Dermis microvascular lymphatic vessel endothelial cell (primary cell): ENCODE measurements at places on chromosomes 4 and X.
A peak's percentile ranks its signal among the peaks of the same experiment; 100 is the strongest.

GRCh38 chr4:53586121-53586816 is 5.0 kb downstream of the LNX1 start:
- DNase-seq, result no peak

GRCh38 chrX:6852869-6853268 is 294.6 kb upstream of the STS start:
- DNase-seq, result no peak

DNA sequence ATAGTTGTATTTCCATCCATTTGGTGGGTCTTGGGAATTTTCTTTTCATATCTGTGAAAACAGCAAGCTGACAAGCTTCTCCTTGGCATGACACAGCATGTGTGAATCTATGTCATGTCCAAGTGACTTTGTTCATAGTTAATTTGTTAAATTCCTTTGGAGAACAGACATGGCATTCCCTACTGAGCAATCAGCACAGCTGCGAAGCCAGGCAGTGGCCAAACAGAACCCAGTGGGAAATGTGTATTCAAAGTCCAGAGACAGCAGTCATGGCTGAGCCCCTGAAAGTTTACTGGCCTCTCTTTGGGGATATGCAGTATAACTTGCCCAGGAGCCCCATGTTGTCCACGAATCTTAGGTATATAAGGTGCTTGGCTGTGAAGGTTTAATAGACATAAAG is 474.7 kb downstream of the NKX6-1 start:
- no peak for DNase-seq

DNA sequence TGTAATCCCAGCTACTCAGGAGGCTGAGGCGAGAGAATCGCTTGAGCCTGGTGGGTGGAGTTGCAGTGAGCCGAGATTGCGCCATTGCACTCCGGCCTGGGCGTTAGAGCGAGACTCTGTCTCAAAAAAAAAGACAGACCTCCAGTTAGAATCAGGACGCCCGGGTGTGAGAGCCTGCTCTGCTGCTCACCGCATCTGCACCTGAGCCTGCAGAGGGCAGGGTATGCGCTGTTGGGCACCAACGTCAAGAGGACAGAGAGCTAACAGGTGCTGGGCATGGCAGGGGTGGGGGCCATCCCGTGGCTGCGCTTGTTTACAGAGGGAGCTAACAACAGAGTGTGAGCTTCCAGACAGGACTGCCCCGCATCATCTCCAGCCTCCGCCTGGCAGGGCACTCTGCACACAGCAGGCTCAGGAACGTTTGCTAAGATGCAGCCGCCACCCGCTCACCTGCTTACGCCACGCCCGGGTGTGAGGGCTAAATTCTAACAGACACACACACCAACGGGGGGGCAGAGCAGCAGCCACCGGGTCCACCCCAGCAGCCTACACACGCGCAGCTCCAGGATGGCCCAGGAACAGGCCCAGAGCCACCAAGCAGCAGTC is 50.0 kb upstream of the CPLX1 start:
- no peak for DNase-seq

DNA sequence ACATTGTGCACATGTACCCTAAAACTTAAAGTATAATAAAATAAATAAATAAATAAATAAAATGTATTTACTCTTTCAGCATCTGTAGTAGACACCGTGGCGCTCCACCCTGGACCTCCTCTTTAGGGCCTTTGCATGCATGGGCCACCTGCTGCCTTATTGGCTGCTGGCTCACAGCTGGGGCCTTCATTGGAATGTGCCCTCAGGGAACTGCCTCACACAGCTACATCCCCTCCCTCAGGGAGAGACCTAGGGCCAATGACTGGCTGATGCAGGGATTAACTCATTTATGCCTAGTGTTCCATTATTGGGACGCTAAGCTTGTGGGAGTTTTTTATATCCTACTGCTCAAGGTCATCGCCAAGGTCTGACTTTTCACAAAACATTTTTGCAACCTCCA is 302.9 kb upstream of the FTHL17 start:
- DNase-seq, result no peak

DNA sequence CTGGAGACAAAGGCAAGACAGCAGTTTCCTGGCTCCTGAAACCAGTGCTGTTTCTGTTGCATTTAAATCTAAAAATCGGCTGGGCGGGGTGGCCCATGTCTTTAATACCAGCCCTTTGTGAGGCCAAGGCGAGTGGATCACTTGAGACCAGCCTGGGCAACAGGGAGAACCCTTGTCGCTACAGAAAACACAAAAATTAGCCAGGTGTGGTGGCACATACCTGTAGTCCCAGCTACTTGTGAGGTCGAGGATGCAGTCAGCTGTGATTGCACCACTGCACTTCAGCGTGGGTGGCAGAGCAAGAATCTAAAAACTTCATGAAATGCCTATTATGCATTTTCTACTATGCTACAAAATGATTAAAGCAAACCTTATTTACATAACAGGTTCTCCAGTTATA is 205.4 kb upstream of the ITM2A start:
- DNase-seq, result no peak

- DNase-seq, result no peak
Observed at GRCh38 chrX:110041980-110042379, 39.1 kb downstream of the TMEM164 start.

- DNase-seq, result peak; percentile 27
Observed at GRCh38 chr4:71713611-71714203, 70.2 kb downstream of the GC start.

DNA sequence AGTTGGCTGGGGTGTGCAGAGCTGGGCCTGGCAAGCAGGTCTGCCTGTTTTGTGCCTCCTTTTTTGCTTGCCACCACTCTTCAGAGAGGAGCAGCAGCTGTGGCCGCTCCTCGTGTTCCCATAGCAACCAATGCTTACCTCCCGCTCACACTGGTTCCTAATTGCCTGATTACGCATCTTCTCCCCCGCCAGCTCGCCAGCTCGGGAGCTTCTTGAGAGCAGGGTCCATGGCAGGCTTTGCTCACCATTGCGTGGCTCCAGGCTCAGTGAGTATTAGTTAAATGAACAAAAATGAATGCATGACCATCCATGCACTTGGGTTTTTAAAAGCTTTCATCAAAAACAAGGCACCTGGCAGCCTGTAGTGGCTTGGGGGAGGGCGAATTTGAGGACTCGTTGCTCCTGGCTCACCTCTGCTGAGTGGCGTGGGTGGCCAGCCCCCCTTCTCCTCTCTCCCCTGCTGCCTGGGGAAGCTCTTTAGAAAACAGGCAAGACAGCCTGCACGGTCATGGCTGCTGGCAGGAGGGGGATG is 14.2 kb upstream of the PJA1 start:
- DNase-seq, result no peak

DNA sequence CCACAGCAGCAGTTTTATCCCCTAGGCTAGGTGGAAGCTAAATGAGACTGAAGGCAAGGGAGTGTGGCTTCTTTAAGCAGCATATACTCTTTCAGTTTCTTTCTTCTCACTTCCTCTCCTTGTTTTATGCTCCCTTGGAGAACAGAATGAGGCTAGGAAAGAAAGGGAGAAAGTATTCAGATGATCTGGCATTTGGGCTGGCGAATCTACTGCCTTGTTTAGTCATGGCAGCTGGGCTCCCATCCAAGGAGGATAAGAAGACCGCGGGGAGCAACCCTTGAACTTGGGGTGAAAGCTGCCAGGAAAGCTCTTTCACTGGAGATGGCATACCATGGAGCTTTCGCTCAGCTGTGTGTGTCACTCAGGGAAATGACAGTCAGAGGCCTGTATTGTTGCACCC is 72.1 kb downstream of the ARHGEF38 start:
- no peak for DNase-seq

- DNase-seq, result no peak
Observed at GRCh38 chr4:29571322-29571721, 1148.8 kb upstream of the PCDH7 start.

- DNase-seq, result no peak
Observed at GRCh38 chr4:185512516-185512915, 22.8 kb downstream of the PDLIM3 start.

DNA sequence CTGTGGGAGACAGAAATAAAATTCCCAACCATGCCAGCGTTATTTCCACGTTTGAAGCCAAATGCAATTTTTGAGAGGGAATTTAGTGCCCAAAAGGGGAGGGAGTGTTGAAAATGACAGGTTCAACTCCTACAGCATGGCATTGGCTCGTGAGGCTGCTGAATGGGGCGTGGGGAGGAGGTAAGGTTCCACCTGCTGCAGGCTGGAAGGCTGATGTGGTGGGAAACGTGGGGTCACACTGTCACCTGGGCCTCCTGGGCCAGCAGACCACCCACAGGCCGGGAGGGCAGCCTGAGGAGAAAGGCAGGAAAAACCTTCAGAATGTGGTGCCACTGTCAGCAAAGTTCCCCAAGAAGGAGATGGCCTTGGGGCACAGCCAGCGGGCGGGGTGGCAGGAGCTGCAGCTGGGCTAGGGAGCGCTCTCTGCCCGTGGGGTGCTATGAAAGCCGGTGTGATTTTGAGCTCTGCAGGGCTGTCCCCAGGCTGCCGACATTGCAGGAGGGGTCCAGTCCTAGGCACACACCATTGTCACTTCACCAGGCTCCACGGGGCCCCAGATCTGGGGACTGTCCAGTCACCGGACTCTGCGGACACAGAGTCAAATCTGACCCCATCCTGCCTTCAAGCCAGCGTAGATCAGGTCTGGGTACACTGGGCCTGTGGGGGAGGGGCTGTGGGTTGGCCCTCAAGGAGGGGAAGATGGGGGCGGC is 19.6 kb downstream of the MSANTD1 start:
- DNase-seq, result no peak

- no peak for DNase-seq
Observed at GRCh38 chr4:82798168-82799005, at the start of gene SCD5. TSS of gene SCD5 (minus strand) at chr4:82798796. CDS start at chr4:82798537, 259 bp downstream.

DNA sequence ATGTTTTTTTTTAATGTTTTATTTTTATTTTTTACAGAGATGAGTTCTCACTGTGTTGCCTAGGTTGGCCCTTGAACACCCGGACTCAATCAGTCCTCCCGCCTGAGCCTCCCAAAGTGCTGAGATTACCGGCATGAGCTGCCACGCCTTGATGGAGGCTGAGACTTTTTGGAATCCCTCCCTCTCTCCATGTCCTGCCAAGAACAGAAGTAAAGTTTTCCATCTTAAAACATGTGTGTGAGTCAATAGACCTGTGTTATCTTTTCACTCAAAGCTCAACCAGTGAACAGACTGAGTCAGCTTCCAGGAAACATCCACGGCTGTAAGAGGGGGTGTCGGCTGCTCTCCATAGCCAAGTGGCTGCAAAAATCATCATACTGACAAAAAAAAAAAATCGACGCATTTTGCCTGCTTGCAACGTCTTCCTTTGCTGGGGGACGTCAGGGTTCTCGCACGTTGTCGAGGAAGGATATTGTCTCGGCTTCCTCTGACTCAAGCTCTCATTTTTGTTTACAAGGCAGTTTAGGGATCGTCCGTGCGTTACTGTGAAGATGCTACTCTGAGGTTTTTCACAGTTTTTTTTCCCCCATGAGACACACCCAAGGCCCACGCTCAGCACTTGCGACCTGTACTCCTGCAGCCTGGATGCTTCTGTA is 10.0 kb upstream of the ASMTL start:
- DNase-seq, result peak; percentile 81

DNA sequence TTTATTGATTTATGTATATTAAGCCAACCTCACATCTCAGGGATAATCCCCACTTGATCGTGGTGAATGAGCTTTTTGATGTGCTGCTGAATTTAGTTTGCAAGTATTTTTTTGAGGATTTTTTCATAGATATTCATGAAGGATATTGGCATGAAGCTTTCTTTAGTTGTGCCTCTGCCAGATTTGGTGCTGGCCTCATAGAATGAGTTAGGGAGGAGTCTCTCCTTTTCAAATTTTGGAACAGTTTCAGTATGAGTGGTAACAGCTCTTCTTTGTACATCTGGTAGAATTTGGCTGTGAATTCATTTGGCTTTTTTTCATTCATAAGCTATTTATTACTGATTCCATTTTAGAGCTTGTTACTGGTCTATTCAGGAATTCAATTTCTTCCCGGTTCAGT is 197.2 kb upstream of the NDST4 start:
- DNase-seq, result no peak

- no peak for DNase-seq
Observed at GRCh38 chr4:15478724-15479088, 9.0 kb downstream of the CC2D2A start.

DNA sequence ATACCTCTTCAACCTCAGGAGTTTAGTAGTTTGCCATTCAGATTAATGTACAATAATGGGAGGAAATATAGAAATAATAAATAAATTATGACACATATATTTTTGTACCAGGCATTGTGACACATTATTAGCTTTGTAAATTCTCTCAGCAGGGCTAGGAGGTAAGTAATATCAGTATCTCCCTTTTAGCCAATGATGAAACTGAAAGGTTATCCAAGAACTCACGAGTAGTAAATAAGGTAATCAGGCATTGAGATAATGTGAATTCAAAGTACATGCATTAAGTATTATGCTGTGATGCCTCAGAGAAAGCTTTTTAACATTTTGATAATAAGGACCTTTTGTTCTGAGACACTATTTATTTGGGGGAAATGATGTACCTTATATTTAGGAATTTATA is 5.3 kb upstream of the ARAP2 start:
- no peak for DNase-seq

GRCh38 chrX:30748342-30748960 is 95.2 kb downstream of the GK start:
- DNase-seq, result no peak

DNA sequence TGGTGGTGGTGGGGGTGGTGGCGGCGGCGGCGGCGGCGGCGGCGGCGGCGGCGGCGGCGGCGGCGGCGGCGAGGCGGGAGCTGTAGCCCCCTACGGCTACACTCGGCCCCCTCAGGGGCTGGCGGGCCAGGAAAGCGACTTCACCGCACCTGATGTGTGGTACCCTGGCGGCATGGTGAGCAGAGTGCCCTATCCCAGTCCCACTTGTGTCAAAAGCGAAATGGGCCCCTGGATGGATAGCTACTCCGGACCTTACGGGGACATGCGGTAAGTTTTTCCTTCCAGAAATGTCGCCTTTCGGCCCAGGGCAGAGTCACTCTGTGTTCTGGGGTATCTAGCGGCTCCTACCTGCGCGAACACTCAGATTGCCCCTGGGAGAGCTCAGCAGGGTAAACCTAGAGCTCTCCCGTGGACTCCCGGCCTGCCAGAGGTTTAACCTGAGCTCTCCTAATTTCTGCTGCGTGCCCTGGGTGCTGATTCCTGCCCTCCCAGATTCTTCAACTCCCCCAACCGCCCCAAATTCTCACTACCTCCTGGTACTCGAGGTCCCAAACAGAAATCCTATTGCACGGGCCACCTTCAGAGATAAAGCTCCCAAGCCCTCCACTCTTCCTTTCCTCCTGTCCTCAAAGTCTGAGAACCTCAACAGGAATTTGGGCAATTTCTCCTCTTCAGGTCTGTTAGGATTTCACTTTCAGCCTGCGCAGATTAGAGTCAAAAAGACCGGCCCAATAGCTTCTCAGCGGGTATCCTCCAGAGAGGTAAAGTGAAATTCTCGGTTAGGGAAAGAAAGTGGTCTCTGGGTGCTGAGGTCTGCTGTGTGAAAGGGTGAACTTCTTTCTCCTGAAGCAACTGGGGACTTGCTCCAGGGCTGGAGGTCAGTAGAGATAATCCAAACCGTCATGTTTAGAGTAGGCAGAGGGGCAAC is 2.9 kb downstream of the AR start:
- no peak for DNase-seq

DNA sequence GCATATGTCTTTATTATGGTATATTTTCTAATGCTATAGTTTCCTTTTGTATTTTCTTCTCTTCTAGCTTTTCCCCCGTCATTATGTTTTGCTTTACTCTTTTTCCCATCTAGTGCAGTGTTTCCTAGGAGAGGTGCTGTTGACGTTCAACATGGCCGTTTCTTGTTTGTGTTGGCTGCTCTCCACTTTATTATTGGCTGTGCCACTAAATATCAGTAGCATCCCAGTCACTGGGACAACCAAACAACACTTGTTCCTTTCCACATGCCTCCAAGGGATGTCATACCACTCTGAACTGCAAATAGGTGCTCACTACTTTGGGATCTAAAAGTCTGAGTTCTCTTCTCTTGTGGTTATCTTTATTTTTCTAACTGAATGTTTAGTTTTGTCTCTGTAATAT is 26.5 kb downstream of the GBA3 start:
- DNase-seq, result no peak
